GM10248 (cell line): ENCODE measurements at places on chromosomes 7 and 10.

- DNase-seq: no peak
These were observed 105.6 kb upstream of the NRBF2 start for GRCh38 chr10:63027531-63027930.

- DNase-seq: no peak
These were observed 2.4 kb upstream of the UBE3C start for GRCh38 chr7:157136372-157136771.

GRCh38 chr7:142372727-142373126 is 114.9 kb upstream of the PRSS58 start:
- no peak for DNase-seq

DNA sequence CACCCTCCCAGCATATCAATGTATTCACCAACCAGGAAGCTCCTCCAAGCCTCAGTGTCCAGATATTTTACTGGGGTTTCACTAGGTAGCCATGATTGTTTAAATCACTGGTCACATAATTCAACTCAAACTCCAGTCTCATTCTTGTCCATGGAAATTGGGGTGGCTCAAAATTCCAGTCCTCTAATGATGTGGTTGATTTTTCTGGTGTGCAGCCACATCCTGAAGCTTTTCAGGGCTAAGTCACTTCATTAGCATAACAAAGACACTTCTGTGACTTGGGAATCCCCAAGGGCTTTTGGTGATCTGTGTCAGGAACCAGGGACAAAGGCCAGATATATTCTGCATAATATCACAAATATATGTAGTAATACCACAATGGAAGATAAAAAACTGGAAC is 786.9 kb upstream of the IGFBP3 start:
- DNase-seq: no peak

GRCh38 chr7:127487381-127487780 is 94.9 kb upstream of the ZNF800 start:
- no peak for DNase-seq

- DNase-seq: peak; percentile 23
These were observed 133.1 kb upstream of the PPP1R3A start for GRCh38 chr7:114051871-114052331.

- DNase-seq: no peak
These were observed 57.7 kb downstream of the ATAD1 start for GRCh38 chr10:87760195-87760905.

DNA sequence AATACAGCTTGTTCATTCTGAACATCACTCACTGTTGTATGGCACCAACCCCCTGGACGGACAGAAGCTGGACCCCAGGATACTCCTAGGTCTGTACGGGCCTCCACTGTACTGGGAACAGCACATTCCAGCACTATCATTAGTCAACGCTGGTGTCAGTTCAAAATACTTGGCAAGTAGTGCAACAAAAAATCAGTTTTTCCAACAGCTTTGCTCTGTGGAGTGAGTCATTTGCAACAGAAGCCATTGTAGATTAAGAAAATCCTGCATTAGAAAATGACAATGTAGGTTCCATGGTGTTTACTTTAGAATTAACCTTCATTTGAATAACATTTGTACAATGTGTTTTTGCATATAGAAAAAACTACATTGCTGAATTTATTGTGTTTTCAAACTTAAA is 266.6 kb downstream of the HDAC9 start:
- DNase-seq: no peak

GRCh38 chr10:76236356-76236755 is 804.9 kb downstream of the LRMDA start:
- no peak for DNase-seq

GRCh38 chr10:1294748-1295147 is 238.6 kb downstream of the WDR37 start:
- DNase-seq: no peak

- DNase-seq: no peak
These were observed 41.2 kb upstream of the ZNF138 start for GRCh38 chr7:64753032-64753431.

DNA sequence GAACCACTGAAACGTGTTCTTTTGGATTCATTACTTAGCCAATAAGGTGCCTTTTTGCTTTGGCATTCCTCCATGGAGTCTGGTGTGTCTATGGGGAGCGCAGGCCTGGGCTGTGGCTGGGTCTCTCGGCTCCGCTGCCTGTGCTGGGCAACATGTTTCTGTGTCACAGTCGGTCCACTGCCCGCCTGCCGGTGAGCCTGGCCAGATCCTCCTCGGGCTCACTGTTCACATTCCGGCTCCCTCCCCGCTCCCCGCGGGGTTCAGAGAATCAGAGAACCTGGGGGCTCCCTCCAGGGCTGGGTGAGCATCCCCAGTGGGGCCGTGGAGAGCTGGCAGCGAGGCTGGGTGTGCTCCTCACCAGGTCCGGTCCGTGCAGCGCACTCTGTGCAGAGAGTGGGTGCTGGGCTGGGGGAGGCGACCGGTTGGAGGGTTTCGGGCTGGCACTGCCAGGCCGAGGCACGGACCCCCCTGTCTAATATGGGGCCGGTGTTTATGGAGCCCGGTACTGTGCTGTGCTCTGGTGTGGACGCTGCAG is 70.4 kb downstream of the INPP5A start:
- no peak for DNase-seq

- no peak for DNase-seq
These were observed 4.6 kb downstream of the ST7 start for GRCh38 chr7:116957874-116958273.

DNA sequence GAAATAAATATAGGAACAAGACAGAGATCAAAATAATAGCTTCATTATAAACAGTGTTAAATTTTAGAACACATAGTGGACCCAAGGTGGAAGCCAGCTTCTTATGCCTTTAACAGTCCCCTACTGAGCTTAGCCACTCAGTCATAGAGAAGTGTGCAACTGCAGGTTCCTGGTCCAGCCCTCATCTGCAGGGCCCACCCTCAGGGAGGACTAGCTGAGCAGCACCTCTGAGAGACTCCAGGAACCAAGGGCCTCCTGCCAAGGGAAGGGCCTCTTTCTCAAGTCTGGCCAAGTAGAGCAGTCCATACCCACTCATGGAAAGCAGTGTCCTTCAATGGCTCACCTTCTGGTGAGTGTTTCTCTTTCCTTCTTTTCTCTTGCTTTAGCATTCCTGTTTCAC is 173.7 kb upstream of the PRPS1L1 start:
- DNase-seq: no peak

GRCh38 chr7:102029616-102030015 is 212.2 kb downstream of the CUX1 start:
- DNase-seq: no peak

DNA sequence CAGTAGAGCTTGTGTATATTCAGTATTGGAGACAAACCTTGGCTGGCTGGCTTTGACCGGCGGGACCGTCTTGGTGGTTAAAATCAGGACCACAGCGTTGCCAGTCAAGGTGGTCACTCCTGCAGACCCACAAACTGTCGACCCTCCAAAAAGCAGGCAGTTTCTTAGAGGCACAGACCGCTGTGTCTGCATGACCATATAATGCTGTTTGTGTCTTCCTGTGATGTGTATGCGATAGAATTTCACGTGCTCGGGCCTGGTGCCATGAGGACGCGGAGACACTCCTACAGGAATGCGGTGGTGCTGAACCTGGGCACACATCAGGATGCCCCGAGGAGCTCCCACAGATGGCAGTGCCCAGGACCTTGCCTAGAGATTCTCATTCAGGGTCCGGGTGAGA is 34.8 kb downstream of the BNIP3 start:
- no peak for DNase-seq

GRCh38 chr10:26781797-26782196 is 79.0 kb downstream of the ABI1 start:
- no peak for DNase-seq

DNA sequence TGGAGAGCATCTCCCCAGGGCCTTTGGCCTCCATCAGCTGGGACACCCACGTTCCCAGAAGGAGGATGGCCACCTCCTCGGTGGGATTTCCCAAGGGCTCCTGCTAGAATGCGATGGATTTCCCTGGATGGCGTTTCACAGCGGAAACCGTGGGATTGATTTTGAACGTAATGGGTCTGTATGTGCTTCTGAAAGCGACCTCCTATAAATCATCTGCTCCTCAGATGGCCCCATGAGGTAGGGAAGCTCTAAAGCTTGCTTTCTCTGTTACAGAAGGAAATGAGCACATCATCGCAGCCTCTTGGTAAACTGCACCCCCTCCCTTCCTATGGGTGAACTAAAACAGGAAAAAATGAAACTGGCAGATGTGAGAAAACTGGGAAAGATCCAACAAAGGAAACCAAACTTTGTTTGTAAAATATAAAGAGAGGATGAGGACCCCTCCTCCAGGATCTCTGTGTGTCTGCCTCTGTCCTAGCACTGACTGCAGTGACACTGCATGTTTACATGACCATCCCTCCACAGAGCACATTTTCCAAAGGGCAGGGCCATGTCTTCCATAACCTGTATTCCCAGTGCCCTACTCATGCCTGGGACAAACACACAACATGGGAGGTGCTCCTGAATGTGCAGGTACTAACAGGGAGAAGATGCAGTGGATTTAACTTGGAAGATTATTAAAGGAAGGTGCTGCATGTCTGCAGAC is 57.6 kb downstream of the LYZL1 start:
- DNase-seq: no peak

DNA sequence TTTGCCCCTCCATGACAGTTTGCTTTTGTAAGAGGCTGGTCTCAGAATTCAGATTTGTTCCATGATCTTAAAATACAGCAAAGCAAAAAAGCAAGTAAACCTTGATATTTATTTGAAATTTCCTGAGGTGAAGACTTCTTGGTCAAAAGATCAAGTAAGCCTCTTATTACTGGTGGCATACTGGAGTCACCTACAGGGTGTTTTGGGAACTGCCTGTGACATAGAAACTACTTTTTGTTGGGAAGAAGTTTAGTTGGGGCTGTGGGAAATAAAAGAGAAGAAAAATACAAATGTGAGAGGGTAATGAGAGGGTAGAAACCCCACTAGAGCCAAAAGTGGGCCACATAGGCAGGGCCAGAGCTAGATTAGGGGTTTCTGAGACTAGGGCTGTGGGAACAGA is 217.9 kb downstream of the OTUD1 start:
- DNase-seq: no peak

DNA sequence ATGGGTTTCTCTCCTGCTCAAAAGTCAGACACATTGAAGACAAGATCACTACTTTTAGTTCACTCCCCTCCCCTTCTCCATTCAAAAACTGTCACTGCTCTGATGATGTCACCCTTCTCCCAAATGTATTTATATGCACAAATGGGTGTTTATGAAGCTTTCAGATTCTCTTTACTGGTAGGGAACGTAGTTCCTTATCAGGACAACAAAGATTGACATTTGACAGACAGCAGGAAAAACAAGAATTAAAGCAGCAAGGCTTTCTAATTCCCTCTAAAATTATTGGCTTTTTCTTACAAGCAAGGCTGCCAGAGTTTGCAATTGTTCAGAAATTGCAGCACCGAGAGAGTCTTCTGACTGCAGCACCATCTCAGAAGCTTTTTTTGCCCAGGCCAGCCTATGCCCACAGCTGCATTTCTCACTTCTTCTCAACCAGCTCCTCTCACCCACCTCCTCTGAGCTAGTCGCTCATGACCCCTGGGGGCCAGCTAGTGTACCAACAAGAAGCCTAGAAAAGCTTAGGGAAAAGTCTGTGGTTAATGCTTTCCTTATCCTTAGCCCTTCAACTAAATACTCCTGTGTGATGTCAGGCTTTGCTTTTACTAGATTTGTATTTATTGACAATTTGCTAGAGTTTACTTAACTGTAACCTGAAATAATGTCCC is 265.1 kb downstream of the HTR7 start:
- DNase-seq: peak; percentile 17

GRCh38 chr10:22343731-22344130 is 1.6 kb upstream of the SPAG6 start:
- DNase-seq: peak; percentile 24

- DNase-seq: no peak
These were observed 32.4 kb upstream of the SMKR1 start for GRCh38 chr7:129469930-129470329.

GRCh38 chr10:6456067-6456466 is 124.0 kb downstream of the PRKCQ start:
- DNase-seq: no peak

GRCh38 chr7:137717045-137717444 is 129.7 kb downstream of the DGKI start:
- no peak for DNase-seq

DNA sequence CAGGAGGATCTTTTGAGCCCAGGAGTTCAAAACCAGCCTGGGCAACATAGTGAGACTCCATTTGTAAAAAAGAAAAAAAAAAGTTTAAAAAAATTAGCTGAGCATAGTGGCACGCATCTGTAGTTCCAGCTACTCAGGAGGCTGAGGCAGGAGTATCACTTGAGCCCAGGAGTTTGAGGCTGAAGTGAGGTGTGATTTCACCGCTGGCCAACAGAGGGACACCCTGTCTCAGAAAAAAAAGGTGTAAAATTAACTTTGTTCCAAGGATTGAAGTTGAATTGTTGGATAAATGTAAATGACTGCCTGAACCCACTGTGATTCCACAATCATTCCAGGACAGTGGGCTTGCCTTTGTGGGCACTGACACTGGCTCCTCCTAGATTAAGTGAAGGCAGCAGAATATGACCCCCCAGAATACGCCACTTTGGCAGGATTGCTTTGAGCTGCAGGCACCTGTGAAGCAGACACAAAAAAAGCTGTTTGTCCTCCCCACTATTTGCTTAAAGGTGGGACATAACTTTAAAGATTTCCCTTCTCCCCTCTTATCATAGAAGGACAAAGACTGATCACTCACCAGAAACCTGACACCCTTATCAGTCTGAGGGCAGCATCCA is 57.2 kb upstream of the FOXI2 start:
- DNase-seq: no peak

- DNase-seq: no peak
These were observed 88.1 kb upstream of the CTBP2 start for GRCh38 chr10:125248489-125248888.

- DNase-seq: no peak
These were observed 76.0 kb downstream of the PCGF5 start for GRCh38 chr10:91296471-91296870.

- no peak for DNase-seq
These were observed 24.3 kb downstream of the HSPB1 start for GRCh38 chr7:76326646-76327233.

DNA sequence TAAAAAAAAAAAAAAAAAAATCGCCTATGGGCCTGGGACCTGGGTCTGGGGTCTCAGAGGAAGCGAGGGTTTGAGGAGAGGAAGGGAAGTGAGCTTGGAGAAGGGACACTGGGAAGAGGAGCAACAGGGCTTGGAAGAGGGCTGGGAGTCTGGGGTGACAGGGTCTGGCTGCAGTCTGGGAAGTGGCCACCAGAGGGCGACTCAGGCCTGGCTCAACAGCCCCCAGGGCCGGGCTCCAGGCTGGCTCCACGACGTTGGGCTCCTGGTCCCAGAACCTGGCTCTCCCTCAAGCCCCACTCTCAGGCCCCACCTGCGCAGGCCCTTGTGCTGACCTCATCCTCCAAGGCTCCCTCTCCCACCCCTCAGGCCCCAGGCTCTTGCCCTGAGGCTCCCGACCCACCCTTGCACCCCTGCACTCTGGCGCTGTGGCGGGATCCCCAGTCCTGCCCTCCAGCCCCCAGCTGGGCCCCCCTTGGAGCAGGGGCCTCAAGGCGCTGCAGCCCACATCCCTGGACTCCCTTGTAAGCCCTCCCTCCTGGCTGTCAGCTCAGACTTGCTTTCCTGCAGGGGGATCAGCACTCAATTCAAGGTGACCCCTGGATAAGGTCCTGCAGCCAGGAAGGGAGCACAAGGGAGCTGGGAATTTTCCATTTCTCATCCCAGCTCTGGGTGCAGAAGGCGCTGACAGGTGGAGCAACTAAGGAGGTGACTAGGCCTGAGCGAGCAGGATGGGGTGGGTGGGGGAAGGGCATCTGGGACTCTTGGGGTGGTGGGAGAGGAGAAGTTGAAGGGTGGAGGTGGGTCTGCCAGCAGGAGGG is 5.4 kb upstream of the SPACDR start:
- DNase-seq: peak; percentile 89

- no peak for DNase-seq
These were observed 66.6 kb upstream of the CAMK2B start for GRCh38 chr7:44391746-44392617.

GRCh38 chr10:129891806-129892205 is 72.3 kb downstream of the EBF3 start:
- no peak for DNase-seq
